ENCODE measurements at places on chromosomes 5 and 9. TPM values are rescaled to one million over a fixed set of nuclear protein-coding genes. Genes with fewer than 3 reads are reported as not detected.

The SV2C gene
- not detected for polyA plus RNA-seq

- no peak for DNase-seq
These were observed 639.3 kb downstream of the MTRR start for GRCh38 chr5:8508231-8508630.

The IFNA7 gene
- polyA plus RNA-seq: not detected

The IL5 gene
- not detected for polyA plus RNA-seq

The PCDHGA6 gene
- 4.4 TPM for polyA plus RNA-seq

The CAST gene
- polyA plus RNA-seq: 119 TPM

- no peak for DNase-seq
These were observed 86.7 kb upstream of the PCA3 start for GRCh38 chr9:76677481-76678055.

The ALDH7A1 gene
- 53.4 TPM for polyA plus RNA-seq

GRCh38 chr5:170985486-170985885 is 123.7 kb downstream of the RANBP17 start:
- DNase-seq: no peak

DNA sequence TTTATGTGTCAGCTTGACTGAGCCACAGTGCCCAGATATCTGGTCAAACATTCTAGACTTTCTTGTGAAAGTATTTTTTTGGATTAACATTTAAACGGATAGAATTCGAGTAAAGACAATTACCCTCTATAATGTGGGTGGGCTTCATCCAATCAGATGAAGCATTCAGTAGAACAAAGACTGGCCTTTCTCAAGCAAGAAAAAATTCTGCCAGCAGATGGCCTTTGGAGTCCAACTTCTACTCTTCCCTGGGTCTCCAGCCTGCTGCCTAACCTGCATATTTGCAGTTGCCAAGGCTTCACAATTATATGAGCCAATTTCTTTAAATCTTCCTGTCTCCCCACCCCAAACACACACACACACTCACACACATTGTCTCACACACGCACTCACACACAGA is 86.4 kb downstream of the MED10 start:
- DNase-seq: no peak

DNA sequence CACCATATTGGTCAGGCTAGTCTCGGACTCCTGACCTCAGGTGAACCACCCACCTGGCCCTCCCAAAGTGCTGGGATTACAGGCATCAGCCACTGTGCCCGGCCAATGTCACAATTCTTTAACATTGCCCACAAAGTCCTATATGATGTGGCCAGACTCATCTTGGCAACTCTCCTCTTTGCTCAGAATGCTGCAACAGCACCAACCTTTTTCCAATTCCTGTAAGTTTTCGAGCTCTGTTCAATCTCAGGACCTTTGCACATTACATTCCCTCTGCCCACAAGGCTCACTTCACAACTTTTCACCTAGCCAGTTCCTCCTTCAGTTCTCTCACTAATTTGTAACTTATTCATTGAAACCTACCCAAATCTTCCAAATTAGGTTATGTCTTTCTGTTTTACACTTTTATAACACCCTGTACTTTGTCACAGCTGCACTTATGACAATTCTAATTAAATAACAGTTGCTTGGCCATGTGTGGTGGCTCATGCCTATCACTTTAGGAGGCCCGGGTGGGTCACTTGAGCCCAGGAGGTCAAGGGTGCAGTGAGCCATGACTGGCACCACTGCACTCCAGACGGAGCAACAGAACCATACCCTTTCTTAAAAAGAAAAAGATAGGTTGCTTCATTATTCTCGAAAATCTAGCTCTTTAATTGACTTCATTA is 30.9 kb upstream of the GLDC start:
- DNase-seq: no peak

GRCh38 chr5:168899673-168900072 is 320.5 kb upstream of the PANK3 start:
- DNase-seq: no peak

GRCh38 chr9:134209731-134210311 is 45.5 kb upstream of the RNU6ATAC start:
- DNase-seq: no peak

DNA sequence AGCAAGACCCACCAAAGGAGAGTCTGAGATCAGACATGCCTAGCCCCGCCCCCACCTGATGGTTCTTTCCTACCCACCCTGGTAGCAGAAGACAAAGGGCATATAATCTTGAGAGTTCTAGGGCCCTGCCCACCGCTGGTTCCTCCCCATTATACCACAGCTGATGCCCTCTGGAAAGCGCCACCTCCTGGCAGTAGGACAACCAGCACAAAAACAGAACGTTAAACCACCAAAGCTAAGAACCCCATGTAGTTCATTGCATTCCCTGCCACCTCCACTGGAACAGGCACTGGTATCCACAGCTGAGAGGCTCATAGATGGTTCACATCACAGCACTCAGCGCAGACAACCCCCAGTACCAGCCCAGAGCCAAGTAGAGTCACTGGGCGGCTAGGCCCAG is 81.2 kb upstream of the TRPC7 start:
- DNase-seq: no peak

The RXRA gene
- 38.0 TPM for polyA plus RNA-seq

GRCh38 chr5:14171621-14172020 is 28.5 kb downstream of the TRIO start:
- no peak for DNase-seq

DNA sequence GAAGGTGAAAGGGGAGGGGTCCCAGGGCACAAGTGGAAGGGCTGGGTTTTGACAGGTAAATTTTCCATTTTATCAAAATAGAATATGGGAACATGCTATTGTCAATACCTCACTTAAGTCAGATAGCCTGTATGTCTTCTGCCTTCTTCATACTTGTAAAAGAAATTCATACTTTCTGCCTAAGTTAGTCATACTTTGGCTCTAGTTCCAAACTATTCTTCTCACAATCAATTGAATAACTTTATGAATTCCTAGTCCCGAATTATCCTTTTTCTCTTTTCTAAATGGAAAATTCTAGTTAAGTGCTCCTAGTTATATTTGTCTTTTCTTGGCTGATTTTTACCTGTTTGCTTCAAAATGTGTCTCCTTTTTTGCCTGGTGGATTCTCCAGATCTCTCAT is 271.4 kb downstream of the CSNK1G3 start:
- DNase-seq: no peak

DNA sequence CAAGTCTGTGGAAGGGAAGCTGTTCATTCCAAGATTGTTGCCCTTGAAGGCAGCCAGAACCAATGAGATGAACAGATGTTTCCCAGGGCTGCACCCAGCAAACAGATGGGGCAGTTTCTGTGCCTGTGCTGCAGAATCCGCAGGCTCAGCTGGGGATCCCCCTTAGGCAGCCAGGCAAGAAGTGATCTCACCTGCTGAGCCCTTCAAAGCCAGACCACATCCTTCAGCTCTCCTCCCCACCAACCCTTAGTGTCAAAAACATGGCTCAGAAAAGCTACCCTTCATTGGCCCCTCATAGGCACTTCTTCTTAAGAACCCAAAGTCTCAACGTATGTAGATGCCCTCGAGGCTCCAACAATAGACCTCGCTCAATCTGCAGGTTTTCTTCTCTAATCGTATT is 626.7 kb downstream of the CCDC171 start:
- DNase-seq: no peak

- no peak for DNase-seq
These were observed 1997.7 kb downstream of the MAT2B start for GRCh38 chr5:165502893-165503691.

The CTSL gene
- polyA plus RNA-seq: 37.5 TPM

The TXNDC8 gene
- polyA plus RNA-seq: not detected

- no peak for DNase-seq
These were observed 172.2 kb downstream of the TRPM3 start for GRCh38 chr9:70949239-70949638.

The CRB2 gene
- polyA plus RNA-seq: 0.12 TPM

GRCh38 chr9:111284703-111285102 is 45.3 kb downstream of the OR2K2 start:
- DNase-seq: no peak

The TEX48 gene
- not detected for polyA plus RNA-seq

The NCS1 gene
- 73.8 TPM for polyA plus RNA-seq

GRCh38 chr5:118199801-118200200 is 788.5 kb downstream of the DTWD2 start:
- no peak for DNase-seq

The FBN2 gene
- 37.9 TPM for polyA plus RNA-seq

DNA sequence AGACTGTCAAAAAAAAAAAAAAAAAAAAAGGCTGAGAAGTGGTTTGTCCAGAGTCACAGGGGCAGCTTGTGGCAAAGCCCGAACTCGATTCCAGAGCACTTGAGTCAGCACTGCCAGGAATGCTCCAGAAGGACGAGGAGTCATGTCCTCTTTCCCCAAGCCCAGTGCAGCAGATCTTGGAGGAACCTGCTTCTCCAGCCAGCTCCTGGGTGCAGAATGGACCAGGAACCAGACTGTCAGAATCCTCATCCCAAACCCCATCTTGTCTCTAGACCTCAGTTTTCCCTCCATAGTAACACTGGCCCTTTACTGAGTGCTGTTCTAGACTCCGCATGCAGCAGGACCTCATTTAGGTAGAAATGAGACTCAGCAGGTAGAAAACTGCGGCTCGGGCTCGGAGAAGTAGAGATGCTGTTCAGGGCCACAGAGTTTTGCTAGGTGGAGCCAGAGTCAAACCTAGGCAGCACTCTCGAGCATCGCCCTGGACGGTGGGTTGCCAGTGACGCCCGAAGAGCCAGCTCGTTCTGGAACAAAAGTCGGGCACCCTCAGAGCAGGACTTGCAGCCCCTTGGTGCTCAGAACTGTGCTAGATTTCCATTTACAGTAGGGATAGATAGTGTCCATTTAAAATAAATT is 15.4 kb downstream of the CD74 start:
- no peak for DNase-seq

The PCDHGA5 gene
- polyA plus RNA-seq: 2.6 TPM

DNA sequence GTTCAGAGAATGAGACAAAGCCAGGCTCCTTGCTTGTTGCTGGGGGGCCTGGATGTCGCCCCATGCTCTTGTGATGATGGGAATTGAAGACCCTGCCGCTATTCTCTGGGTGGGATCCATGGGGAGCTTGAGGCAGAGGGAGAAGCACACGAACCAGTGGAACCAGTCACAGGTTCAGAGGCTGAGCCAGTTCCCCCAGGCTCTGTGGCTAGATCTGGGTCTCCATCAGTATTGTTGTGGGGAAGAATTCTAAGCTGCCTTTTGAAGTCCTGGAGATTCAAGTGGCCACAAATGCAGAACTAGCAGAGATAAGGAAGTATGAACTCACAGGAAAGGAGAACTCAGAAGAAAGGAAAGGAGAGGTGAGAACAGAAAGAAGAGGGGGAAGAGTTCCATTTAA is 219.4 kb downstream of the MSX2 start:
- no peak for DNase-seq

GRCh38 chr9:109639674-109640579 is 140.1 kb upstream of the PALM2AKAP2 start:
- peak; percentile 28 for DNase-seq

GRCh38 chr5:72202331-72202825 is 95.1 kb downstream of the MAP1B start:
- DNase-seq: no peak

DNA sequence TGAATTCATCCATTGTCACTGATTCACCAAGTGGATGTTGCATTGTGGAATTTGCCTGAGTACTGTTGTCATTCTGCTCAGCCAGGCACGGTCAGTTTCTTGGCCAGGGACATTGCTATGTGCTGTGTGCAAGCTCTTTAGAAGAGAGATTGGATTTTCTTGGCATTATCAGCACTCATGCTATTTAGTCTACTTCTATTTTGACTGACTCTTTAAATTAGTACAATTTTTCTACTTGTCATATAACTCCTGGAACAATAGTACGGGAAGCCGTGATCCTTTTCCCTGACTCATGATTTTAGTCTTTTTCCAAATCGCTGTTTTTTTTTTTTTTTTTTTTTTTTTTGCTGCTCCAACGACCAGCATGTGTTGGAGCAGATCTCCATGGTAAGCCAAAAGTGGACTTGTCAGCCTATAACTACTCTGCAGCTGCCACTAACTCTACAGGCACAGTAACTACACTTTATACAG is 129.7 kb downstream of the CDC42SE2 start:
- DNase-seq: no peak

The TOR4A gene
- 7.9 TPM for polyA plus RNA-seq

DNA sequence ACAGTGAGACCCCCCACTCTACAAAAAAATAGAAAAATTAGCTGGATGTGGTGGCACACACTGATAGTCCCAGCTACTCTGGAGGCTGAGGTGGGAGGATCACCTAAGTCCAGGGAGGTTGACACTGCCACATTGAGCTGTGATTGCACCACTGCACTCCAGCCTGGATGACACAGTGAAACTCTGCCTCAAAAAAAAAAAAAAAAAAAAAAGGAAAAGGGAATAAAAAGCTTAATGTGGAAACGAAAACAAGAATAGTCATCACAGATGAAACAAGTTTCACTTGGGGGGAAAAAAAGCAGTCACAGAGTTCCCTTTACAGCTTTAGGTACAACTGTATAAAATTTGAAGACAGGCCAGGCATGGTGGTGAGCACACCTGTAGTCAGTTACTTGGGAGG is 84.2 kb downstream of the FNBP1 start:
- no peak for DNase-seq

DNA sequence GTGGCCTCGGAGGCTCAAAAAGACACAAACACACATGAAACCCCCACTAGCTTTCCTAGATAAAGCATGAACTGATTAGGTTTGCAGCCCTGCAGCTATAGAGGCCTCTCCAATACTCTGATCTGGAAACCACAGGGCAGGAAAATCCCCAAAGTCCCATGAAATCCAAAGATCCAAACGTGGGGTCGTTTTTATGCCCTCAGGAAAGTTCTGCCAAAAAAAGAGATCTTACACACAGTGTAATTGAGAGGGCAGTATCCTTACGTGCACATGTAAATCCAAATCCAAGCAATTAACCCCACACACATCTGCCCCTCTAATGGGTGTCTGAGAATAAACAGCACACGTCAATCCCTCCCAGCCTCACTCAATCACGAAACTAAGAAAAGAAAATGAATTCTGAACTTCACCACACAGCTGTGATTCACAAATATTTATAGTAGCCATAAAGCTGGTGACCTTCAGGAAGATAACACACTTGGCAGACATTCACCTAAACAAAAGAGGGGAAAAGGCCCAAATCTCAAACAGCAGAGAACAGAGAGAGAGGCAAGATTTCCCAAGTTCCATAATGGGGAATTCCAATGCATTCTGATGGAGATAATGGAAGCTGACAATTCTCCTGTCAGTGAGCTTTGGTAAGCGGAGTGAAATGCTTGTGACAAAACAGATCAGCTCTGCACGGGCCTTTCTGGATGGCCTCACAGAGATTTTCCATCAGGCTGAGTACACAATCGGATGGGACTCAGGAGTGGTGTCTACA is 114.2 kb downstream of the SEMA5A start:
- DNase-seq: no peak

The SLC34A3 gene
- 1.8 TPM for polyA plus RNA-seq
